ENCODE measurements at places on chromosomes 1 and 21.
A peak's percentile ranks its signal among the peaks of the same experiment; 100 is the strongest.

DNA sequence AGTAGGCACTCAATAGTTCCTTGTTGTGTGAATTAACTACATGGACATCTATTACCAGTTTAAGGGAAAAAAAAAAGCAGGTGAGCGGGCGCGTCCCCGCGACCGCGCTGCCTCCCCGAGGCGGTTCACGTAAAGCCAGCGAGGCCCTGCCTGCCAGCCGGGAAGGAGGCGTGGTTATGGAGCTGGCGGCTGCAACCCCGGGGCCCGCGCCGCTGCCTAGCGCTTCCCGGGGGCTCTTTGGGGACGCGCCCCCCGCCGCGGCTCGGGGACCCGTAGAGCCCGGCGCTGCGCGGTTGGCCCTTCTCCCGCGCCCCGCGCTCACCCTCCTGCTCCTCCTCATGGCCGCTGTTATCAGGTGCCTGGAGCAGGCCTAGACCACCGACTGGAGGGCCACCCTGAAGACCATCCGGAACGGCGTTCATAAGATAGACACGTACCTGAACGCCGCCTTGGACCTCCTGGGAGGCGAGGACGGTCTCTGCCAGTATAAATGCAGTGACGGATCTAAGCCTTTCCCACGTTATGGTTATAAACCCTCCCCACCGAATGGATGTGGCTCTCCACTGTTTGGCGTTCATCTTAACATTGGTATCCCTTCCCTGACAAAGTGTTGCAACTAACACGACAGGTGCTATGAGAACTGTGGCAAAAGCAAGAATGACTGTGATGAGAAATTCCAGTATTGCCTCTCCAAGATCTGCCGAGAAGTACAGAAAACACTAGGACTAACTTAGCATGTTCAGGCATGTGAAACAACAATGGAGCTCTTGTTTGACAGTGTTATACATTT is 2.6 kb upstream of the CC2D1B start:
- DNase-seq = peak; percentile 25

DNA sequence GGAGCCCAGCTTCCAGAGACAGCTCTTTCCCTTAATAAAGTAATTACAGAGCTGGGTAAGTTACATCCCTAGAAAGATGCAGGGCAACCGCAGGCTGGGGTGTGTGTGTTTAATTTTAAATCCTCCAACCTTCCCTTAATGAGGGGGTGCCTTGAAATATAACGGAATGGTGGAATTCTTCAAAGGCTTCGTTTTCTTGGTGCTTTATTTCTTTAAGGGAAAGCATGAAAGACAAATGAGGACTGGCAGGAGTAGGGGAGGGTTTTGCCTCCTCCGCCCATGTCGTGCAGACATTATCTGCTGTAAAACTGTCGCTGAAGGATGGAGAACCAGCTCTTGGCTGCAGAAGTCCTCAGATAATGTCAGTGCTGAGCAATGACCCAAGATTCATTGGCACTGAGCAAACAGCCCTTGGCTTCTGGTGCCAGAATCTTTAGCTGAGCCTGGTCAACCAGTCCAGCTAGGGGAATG is 15.5 kb downstream of the SLC6A17 start:
- DNase-seq = no peak

DNA sequence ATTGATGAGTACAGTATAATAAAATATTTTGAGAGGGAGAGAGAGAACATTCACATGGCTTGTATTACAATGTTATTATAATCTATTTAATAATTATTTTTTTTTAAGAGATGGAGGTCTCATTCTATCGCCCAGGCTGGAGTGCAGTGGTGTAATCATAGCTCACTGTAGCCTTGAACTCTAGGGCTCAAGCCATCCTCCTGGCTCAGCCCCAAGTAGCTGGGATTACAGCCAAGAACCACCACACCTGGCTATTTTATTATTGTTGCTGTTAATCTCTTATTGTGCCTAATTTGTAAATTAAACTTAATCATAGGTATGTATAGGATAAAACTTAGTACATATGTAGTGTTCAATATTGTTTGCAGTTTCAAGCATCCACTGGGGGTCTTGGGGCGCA is 57.8 kb downstream of the HS2ST1 start:
- DNase-seq = no peak

- DNase-seq = no peak
Measured at GRCh38 chr1:30336550-30337323, 386.6 kb downstream of the MATN1 start.

DNA sequence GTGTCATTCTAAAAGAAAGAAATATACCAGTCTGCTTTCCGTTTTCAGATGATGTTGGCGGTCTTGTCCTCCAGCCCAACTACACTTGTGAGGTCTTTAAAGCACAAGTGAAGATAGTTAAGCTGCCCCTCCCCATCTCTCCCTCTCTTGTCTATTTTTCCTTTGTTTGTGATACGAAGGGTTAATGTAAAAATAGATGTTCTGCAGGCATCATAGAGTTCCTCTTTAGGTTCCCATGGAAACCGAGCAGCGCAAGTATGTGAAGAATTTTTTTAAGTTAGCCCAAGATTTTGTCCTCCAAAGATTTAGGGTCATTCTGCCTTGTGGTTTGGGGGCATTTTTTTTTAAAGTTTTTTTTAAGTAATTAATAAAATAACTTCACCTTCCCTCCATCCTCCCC is 232.4 kb upstream of the AJAP1 start:
- DNase-seq = no peak

DNA sequence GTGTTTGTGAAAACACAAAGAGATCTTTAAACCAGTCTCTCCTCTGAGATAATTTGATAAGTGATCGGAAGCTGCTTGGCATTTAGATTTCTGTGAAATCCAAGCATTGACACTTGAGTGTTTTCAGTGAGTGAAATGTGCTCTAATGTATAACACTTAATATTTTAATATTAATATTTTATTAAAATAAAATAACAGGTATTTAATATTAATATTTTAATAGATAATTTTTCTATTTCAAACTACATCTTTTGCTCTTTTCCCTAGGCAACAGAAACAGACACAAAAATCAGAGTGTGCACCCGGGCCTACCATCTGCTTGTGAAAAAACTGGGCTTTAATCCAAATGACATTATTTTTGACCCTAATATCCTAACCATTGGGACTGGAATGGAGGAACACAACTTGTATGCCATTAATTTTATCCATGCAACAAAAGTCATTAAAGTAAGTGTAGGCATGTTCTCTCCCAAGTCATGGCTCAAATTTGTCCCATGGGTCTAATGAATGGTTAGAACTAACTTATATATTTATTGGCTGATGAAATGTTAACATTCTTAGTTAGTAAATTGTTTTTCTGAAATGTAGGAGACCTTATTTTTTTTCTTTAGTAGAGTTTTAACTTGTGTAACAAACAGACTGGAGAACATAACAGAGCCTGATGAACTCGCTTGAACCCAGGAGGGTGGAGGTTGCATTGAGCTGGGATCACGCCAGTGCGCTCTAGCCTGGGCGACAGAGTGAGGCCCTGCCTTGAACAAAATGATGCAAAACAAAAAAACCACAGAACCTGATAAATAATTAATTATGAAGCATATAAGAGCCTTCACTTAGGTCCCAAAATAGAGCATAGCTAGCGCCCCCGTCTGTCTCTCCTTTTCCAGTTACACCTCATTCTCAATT is 55.2 kb downstream of the MTR start:
- DNase-seq = no peak

DNA sequence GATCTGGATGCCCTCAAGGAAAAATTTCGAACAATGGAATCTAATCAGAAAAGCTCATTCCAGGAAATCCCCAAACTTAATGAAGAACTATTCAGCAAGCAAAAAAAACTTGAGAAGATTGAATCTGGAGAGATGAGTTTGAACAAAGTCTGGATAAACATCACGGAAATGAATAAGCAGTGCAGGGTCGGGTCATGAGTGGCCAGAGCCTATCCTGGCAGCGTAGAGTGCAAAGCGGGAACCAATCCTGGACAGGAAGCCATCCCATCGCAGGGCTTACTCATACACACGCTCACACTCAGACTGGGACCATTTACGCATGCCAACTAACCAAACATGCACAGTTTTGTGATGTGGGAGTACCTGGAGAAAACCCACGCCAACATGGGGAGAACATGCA is 43.1 kb downstream of the ZMYM1 start:
- DNase-seq = no peak
